ENCODE measurements at places on chromosomes 13 and 19.

DNA sequence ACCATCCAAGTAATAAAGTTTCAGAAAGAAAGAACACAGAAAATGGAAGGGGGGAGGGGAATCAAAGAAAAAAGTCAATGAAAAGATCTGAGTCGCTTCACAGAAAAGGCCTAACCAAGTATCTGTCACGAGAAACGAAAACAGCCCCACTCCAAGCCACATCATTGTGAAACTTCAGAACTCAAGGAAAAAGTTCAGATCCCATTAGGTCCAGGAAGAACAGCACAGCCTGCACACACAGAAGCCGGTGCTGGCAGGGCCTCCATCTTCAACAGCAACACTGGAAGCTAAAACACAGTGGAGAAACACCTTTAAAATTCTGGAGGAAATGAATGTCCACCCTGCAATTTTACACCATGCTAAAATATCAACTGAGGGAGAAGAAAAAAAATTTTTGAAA, 8.0 kb downstream of the STK24 start:
- DNase-seq = no peak

GRCh38 chr19:37926255-37926654, 19.2 kb downstream of the SIPA1L3 start:
- no peak for DNase-seq

GRCh38 chr13:107585469-107586180, 629.7 kb downstream of the LIG4 start:
- DNase-seq = peak; percentile 27

- no peak for DNase-seq
Measured at GRCh38 chr19:31539386-31539785, 190.2 kb upstream of the TSHZ3 start.

DNA sequence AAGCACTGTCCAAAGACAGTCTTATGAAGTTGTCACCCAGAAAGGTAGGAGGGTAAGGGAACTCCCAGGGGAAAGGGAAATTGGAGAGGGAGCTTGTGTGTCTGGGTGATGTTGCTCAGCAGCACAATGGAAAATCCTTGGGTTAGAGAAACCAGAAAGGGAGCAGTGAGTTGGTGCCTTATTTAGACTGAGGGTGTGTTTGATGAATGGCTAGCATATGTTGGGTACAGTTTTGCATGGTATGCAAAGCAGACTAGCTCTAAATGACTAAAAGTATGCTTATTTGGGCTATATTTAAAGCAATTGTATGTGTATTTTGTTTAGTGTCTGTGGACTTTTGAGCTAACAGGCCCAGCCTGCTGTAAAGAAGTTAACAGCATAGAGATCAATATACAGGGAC, 2884.6 kb upstream of the PCDH20 start:
- no peak for DNase-seq

- no peak for DNase-seq
Measured at GRCh38 chr13:64069892-64070291, 2654.2 kb upstream of the PCDH20 start.

DNA sequence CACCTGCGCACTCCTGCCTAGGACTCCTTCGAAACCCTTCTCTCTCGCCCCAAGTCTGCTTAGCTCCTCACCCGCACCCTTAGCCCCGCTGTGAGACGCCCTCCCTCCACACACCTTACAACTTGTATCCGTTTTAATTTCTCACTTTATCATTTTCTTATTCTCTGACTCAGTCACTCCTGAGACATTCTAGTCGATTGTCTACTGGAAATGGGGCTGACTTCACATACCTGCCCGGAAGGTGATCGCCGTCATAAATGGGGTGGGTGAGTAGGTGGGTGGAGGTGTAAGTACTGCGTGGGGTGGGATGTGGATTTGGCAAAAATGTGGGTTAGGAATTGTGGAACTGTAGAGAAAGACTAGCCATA, 714 bp downstream of the NDFIP2 start:
- DNase-seq = no peak

GRCh38 chr19:28312269-28312668, 900.7 kb downstream of the UQCRFS1 start:
- no peak for DNase-seq

- peak; percentile 31 for DNase-seq
Measured at GRCh38 chr19:7417671-7418324, 69.1 kb downstream of the ARHGEF18 start.

- DNase-seq = no peak
Measured at GRCh38 chr13:64332048-64332447, 2898.1 kb downstream of the PCDH9 start.

DNA sequence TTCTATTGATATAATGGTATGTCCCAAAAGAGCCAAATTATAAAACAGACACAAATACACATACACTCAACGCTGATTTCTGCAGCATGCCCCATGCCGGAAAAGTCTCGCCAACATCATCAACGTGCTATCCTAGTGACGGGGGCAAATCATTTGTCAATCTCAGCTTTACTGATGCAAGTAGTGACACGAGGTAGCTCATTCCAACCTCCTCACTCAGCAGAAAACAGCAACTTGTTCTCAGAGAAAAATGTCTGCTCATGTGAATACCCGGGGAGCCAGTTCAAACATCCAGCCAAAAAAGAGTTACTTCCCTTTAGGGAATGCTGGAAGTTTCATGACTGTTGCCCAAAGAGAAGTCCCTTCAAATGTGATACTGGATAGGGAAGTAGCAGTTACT, 46.3 kb downstream of the SOX21 start:
- DNase-seq = no peak

- DNase-seq = no peak
Measured at GRCh38 chr19:1087813-1088415, 7.3 kb downstream of the POLR2E start.

- DNase-seq = no peak
Measured at GRCh38 chr13:99725644-99726043, 224.4 kb downstream of the TM9SF2 start.

GRCh38 chr19:13206587-13206986, 56.4 kb downstream of the IER2 start:
- no peak for DNase-seq

GRCh38 chr13:114063545-114064449, 68.6 kb downstream of the RASA3 start:
- DNase-seq = peak; percentile 87

GRCh38 chr19:57664269-57665127, 4.2 kb upstream of the ZSCAN4 start:
- DNase-seq = peak; percentile 50

DNA sequence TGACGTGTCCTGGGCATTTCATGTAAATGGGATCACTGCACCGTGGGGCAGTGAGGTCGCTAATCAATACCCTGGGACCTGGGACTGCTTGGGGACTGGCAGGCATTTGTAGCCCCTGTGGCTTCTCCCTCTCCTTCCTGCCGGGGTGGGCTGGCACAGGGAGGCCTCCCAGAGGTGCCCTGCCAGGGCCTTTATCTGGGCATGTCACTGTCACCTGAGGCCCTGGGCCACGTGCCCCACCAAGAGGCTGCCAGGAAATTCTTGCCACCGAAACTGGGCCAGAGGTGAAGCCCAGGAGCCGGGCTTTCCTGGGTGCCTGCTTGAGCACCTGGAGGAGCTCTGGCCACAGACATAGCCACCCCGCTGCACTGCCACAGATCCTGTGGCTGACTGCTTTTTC, 1.8 kb upstream of the NMRK2 start:
- no peak for DNase-seq

- DNase-seq = no peak
Measured at GRCh38 chr19:31533114-31533513, 183.9 kb upstream of the TSHZ3 start.

GRCh38 chr13:102472650-102473049, 70.8 kb upstream of the FGF14 start:
- no peak for DNase-seq

DNA sequence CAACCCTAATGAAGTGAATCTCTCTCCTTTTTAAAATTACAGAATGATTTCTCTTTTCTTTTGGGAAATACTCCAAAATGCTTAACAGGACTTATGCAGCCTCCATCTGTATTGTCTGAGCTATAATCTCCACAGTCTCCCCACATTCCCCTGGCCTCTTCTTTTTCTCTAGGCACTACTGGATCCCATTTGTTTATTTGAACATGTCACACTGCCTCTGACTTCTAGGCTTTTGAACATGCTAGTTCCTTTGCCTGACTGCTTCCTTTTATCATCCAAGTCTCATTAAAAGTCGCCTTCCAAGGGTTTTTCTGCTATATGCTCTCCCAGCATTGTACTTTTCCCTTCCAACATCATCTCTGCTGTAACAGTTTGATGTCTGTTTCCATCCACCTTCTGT, 548.7 kb downstream of the PCDH9 start:
- DNase-seq = no peak

- DNase-seq = peak; percentile 84
Measured at GRCh38 chr19:49801966-49802661, 11.0 kb downstream of the FUZ start.
